Daoy (cell line): ENCODE measurements at places on chromosomes 5 and 9. TPM values are rescaled to one million over a fixed set of nuclear protein-coding genes. Genes with fewer than 3 reads are reported as not detected.

TLR4 gene
- total RNA-seq: 0.11 and 0.48 TPM in 2 replicates

PCDHGA4 gene
- 0.63 and 1.6 TPM in 2 replicates for total RNA-seq

GRCh38 chr5:127351418-127351817 is 60.8 kb downstream of the MEGF10 start:
- no peak for DNase-seq

DNA sequence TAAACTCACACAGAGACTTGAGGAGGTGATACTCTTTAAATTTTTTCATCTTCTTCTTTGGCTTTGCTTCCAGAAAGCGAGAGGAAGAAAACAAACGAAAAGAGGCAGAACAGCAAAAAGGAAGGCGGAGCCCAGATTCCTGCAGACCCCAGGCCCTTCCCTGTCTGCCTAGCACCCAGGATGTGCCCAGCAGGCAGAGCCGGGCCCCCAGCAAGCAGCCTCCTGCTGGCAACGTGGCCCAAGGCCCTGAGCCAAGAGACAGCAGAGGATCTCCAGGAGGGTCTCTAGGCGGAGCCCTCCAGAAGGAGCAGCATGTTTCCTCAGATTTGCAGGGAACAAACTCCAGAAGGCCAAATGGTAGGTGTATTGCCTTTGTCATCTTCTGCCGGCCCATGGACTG is 68.5 kb downstream of the TEX10 start:
- no peak for DNase-seq

PRRX2 gene
- 1.5 and 1.7 TPM in 2 replicates for total RNA-seq

GRCh38 chr5:150043657-150044328 is 42.6 kb downstream of the CSF1R start:
- no peak for DNase-seq

DNA sequence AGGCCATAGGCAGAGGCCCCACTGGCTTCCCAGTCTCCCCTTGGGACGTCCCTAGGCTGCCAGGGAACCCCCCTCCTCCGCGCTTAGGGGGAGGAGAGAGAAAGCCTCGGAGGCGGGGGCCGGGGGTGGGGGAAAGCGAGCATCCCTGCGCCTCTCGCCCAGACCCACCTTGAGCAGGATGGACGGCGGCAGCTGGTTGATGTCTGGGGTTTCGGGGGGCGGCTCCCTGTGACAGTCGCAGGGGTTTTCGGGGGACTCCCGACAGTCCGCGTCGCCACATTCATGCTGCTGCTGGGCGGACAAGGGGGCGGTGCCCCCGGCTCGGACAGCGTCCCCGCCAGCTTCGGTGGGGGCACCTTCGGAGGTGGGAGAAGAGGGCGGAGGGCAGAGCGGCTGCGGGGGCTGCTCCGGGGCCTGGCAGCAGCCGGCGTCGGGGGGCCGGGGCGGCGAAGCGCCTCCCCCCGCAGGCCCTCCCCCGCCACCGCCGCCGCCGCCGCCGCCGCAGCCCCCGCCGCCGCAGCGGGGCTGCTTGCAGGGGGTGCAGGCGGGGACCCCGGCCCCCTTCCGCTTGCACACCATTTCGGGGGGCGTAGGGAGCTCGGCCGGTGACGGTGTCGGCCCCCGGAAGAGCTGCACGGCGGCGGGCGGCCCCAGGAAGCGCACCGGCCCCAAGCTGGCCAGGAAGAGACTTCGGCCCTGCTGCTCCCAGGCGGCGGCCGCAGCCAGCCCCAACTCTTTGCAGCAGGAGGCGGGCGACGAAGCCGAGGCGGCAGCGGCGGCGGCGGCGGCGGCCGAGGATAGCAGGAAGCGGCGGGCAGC is 1.2 kb downstream of the FBXL17 start:
- peak; percentile 55 for DNase-seq

- no peak for DNase-seq
Measured at GRCh38 chr9:93567271-93567959, 9.0 kb upstream of the PHF2 start.

VLDLR gene
- total RNA-seq: 9.5 and 14.8 TPM in 2 replicates

GRCh38 chr9:109328978-109329637 is 8.2 kb upstream of the EPB41L4B start:
- DNase-seq: peak; percentile 93

- DNase-seq: no peak
Measured at GRCh38 chr5:2896371-2897275, 145.1 kb upstream of the IRX2 start.
